ENCODE measurements at places on chromosomes 12 and 14.

GRCh38 chr14:82504894-82505293 is 971.2 kb upstream of the SEL1L start:
- no peak for DNase-seq

- no peak for DNase-seq
These were observed 140.5 kb downstream of the ADGRD1 start for GRCh38 chr12:131093971-131094830.

- DNase-seq, result no peak
These were observed 44.0 kb upstream of the OAS1 start for GRCh38 chr12:112862636-112863290.

DNA sequence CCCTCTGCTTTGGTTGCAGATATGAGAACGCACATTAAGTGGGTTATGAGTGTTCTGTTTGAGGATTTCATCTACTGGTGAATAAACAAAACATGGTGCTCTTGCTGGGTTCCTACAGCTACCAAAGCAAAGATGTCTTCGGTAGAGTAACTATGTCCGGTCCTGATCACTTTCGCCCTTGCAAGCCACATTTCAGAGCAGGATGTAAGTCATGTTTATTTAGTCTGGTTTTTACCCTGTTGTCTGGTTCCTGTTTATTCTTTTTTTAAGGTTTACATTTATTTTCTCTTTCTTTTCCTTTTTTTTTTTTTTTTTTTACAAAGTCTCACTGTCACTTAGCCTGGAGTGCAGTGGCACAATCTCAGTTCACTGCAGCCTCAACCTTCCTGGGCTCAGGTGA is 99.2 kb downstream of the VEZT start:
- DNase-seq, result no peak

DNA sequence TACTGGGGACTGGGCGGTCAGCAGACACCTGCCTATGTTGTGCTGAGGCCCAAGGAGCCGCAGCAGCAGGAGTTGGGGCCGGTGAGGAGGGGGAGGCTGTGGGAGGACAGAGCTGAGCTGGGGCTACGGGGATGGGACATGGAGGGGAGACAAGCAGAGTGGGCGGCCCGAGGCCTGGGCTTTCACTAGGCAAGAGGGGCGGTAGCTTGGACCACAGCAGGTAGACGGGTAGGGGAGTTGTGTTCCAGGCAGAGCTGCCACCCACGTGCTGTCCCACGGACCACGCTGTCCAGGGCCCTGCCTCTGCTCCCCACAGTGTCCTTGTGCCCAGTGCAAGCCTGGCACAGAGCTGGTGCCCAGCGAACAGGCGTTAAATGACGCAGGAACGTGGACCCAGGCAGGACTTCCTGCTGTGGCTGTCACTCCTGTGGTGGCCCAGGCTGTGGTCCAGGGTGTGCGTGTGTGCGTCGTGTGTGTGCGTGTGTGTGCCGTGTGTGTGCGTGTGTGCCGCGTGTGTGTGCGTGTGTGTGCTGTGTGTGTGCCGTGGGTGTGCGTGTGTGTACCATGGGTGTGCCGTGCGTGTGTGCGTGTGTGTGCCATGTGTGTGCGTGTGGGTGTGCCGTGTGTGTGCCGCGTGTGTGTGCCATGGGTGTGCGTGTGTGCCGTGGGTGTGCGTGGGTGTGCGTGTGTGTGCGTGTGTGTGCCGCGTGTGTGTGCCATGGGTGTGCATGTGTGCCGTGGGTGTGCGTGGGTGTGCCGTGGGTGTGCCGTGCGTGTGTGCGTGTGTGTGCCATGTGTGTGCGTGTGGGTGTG is 6.8 kb downstream of the CEP170B start:
- DNase-seq, result no peak
